ENCODE measurements at places on chromosomes 1 and 21.

DNA sequence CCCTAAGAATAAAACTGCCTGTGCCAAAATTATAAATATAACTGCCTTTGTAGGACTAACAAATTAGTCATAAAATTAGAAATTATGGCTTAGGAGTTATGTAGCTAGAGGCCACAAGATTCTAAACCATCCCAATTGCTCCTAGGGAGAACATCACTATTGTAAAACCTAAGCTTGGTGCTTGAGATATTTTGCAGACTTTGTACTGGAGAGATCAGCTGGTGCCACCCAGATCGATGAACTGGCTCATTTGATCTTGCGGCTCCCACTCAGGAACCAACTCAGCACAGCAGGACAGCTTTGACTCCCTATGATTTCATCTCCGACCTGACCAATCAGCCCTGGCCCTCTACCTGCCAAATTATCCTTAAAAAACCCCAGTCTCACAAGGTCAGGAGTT, 30.6 kb downstream of the HHAT start:
- DNase-seq, result no peak

- no peak for DNase-seq
These were observed 17.1 kb downstream of the ZBTB17 start for GRCh38 chr1:15958793-15959192.

GRCh38 chr1:191901651-191902050, 256.6 kb upstream of the RGS18 start:
- DNase-seq, result no peak

- no peak for DNase-seq
These were observed 15.8 kb downstream of the PROK1 start for GRCh38 chr1:110466646-110467280.

GRCh38 chr1:198449727-198450433, 90.6 kb downstream of the ATP6V1G3 start:
- DNase-seq, result no peak

GRCh38 chr1:82534996-82535395, 734.3 kb downstream of the ADGRL2 start:
- DNase-seq, result no peak

- DNase-seq, result no peak
These were observed 14.3 kb downstream of the MYOM3 start for GRCh38 chr1:24097663-24098062.

DNA sequence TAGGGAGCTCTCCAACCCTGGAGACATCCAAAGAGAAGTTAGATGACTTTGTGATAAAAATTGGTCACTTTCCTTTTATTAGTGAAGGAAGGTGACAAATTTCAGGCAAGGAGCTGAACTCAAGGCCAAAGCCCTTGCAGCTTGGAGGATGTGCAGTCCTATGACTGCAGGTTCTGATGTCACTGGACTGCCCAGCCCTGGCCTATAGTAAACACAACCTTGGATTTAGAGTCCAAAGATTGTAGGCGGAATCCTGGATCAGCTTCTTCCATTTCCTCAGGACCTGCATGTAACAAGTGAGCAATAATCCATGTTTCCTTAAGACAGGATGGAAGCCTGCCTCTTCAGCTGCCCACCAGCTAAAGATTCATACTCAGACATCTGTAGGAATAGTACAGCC, 169.3 kb upstream of the ZC3H12A start:
- no peak for DNase-seq

- DNase-seq, result no peak
These were observed 101.8 kb downstream of the FAM78B start for GRCh38 chr1:166064951-166065350.

DNA sequence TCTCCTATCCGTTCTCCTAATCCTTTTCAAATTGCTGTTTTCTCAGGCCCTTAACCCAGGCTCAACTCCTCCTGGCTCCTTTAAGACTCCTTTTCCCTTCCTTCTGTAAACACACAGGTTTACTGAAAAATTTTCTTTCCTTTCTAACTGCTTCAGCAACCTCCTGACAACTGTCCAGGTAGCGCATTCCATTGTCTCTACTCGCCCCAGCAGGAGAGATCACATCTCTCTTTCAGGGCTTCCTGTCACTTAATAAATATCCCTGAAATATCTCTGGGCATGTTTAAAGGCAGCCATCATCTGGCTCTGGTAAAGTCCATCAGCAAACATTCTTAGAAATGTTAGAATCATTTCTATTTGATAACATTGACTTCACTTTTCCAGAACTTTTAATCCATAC, 211.2 kb upstream of the PTBP2 start:
- no peak for DNase-seq

DNA sequence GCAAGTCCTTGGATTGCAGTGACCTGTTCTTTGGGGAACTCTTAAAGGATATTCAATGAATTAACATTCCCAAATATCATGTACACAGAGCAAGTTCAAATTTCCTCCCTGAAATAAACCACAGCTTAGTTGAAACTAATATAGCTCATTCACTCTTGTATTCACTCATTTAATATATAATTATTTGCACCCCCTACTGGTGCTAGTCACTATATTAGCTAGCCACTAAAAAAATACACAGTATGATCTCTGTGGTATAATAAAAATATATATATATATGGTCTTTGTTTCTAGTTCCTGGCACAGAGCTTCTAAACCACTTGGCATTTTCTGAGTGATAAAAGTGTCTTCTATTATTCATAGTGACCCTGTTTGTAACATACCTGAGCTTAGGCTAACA, 177.3 kb upstream of the LYPLAL1 start:
- DNase-seq, result no peak

All from NCI-H1092 (cell line).